Activated CD4-positive, alpha-beta T cell treated with anti-CD3 and anti-CD28 coated beads, Interleukin-2, Interleukin-6, amounts not matched to agents 100 ng/mL and 50 ng/mL, durations not matched to agents 16 hours and 8 hours (primary cell): ENCODE measurements at places on chromosomes 1 and 21.

- no peak for DNase-seq
These were observed 22.1 kb upstream of the CLSTN1 start for GRCh38 chr1:9845914-9846313.

GRCh38 chr1:17306921-17307320 is 1.1 kb upstream of the PADI4 start:
- no peak for DNase-seq

DNA sequence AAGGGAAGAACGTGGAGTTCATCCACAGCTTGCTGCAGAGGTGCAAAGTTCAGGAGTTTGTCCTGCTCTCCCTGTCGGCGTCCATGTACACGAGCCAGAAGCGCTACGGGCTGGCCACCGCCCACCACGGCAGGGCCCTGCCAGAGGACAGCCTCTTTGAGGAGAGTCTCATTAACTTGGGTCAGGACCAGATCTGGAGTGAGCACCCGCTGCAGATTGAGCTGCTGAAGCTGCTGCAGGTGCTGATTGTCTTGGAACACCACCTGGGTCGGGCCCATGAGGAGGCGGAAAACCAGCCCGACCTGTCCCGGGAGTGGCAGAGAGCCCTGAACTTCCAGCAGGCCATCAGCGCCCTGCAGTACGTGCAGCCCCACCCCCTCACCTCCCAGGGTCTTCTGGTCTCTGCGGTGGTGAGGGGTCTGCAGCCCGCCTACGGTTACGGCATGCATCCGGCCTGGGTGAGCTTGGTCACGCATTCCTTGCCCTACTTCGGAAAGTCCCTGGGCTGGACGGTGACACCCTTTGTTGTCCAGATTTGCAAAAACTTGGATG is 73.8 kb upstream of the MORC3 start:
- DNase-seq, result no peak

DNA sequence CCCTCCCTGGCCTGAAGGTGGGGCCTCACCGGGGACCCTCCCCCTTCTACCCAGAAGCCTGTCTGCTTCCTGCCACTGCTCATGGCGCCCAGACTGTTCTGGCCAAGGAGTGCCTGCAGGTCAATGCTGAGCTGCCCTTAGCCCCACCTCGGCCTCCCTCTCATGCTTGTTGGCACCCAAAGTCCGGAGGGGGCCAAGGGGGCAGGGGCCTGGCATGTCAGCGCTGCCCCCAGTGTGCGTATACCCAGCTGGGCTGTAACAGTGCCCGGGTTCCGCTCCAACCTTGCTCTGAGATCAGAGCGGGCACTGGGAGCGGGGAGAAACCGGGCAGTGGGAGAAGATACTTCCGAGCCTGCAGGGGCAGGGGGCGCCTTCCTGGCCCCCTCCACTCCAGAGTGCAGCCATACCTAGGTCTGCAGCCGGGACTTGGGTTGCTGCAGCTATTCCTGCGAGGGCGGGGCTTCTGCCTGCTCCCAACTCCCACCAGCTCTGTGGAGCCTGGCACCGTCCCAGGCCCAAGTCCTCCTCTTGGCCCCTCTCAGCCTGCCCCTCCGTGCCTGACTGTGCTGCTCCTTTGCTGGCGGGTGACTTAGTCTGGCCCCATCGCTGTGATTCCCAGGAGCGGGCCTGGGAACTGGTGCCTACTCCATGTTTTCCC is 21.4 kb upstream of the TGFB2 start:
- no peak for DNase-seq

GRCh38 chr1:201215531-201216357 is 25.1 kb downstream of the IGFN1 start:
- no peak for DNase-seq

DNA sequence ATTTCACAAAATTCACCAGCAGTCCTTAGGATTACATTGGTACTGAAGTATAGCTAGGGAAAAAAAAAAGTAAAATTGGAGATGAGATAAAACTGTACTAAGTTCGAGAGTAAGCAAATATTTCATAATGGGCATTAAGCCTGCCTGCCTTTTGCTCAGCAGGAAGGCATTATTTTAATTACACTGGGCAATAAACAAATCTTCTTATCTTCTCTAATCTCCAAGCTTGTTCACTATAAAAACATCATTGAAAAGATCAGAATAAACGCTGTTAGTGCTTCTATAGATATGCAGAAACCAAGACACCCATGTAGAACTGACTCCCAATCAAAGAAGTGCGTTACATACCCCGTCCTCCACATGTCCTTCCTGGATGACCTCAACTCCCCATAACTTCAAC is 174.2 kb upstream of the CHODL start:
- DNase-seq, result no peak

DNA sequence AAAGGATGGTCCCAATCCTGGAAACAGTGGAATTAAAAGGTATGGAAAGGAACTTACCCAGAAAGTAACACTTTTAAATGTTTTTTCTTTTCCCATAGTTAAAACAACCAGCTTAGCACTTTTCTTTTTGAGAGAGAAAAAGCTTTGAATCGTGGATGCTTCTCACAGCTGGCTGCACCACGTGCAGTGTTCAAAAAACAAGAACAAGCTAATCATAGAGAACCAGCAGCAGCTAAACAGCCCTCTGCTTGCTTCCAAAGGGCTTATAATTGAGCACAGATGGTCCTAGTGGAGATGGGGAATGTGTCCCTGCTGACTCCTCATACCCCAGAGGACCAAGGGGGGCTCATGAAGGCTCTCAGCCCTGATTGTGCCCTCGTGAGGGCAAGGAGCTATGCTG is 26.4 kb downstream of the UTP25 start:
- DNase-seq, result no peak

DNA sequence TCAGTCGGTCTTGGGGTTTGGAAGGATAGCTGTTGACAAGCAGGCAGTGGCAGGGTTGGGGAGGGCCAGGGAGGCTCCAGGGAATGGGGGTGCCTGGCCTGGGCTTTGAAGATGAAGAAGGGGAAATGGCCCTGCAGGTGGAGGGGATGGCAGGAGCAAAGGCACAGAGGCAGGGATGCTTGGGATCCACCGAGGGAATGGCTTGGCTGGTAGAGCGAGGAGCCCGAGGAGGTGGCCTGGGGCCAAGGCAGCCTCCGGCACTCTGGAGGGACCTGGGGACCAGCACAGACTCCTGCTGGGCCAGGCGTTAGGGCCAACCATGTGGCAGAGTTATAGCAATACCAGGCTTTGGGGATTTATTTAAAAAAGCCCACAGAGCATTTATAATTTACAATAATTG is 62.9 kb upstream of the EDN2 start:
- no peak for DNase-seq
